ENCODE measurements at places on chromosomes 4 and X.

DNA sequence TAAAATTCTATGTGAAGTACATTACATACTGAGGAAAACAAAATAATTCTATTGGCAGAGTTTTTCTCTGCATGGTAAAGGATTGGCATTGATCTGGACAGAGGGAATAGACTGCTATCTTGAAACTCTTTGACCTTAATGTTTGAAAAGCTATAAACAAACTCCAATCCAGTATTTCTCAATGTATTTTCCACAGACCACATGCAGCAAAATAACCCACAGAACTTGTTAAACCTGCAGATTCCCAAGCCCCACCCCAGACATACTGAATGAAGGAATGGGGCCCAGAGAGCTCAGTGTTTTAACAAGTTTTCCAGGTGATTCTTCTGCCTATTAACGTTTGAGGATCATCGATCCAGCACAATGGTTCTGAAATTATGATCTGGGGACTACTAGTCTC is 15.7 kb downstream of the RNF128 start:
- H3K27ac ChIP-seq, result no peak overlapping the region
- no peaks in the 10 kb centered on the region for H3K27me3 ChIP-seq
- DNase-seq, result no peak

- H3K27ac ChIP-seq, result no peak overlapping the region
- no peak for DNase-seq
- no peaks in the 10 kb centered on the region for H3K27me3 ChIP-seq
These were observed 12.8 kb downstream of the PJA1 start for GRCh38 chrX:69152417-69152841.

- H3K36me3 ChIP-seq, result no peaks in the 10 kb centered on the region
- H3K27me3 ChIP-seq, result peaks cover 4% of the 10 kb centered on the region
- no peak overlapping the region for H3K27ac ChIP-seq
- no peaks in the 10 kb centered on the region for H3K4me1 ChIP-seq
- no peak for DNase-seq
These were observed 32.5 kb downstream of the MEPE start for GRCh38 chr4:87865288-87865687.

GRCh38 chr4:97013711-97014110 is 1129.6 kb downstream of the STPG2 start:
- H3K36me3 ChIP-seq, result no peaks in the 10 kb centered on the region
- H3K27ac ChIP-seq, result no peak overlapping the region
- no peaks in the 10 kb centered on the region for H3K27me3 ChIP-seq
